KG1 (cell line): ENCODE measurements at places on chromosomes 11 and 22.
A peak's percentile ranks its signal among the peaks of the same experiment; 100 is the strongest.

DNA sequence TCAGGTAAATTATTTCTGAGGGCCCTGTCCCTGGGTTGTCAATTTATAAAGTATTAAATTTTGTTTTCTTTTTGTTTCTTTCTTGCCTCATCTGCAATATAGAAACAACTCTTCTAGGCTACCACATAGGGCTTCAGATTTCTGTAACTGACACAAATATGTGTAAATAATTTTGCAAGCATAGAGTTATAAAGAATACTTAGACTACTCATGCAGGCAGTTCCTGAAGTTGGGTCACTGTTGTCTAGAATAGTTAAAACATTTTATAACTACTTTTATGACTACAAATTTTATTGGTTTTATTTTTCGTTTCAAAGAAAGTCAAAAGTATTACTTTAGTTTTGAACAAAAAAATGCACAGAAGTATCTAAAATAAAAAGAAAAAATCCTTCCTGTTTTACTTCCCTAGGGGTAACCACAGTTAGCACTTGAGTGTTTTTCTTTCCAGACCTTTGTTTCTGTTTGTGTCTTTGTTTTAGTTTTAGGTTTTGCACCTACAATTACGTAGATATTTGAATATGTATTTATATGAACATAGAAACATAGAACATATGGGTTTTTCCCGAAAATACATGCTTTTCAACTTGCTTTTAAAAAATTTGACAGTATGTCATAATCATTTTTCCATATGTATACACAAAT lies 12.4 kb upstream of the TMEM123 start:
- DNase-seq, result peak; percentile 75

- DNase-seq, result no peak
These were observed 64.6 kb downstream of the ARHGEF12 start for GRCh38 chr11:120400564-120401364.

DNA sequence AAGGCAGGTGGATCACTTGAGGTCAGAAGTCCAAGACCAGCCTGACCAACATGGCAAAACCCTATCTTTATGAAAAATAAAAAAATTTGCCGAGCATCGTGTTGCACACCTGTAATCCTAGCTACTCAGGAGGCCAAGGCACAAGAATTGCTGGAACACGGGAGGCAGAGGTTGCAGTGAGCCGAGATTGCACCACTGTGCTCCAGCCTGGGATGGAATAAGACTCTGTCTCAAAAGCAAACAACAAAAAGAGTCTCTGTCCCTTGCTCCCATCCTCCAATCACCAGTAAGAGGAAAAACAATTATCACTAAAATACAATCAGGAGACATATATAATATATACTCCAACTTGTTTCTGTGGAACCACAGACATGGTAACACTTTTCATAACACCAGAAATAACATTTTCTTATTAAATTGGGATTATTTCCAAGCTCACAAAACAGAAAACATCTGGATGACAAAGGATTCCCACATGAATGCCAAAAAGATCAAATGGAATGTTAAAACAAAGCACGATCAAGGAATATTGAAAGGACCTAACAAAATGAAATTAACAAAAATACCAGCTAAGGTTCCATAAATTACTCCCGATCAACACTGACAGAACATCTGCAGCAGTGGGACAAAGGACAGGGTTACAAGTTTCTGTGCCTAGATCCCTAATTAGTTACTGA lies 15.2 kb downstream of the FCHSD2 start:
- no peak for DNase-seq

DNA sequence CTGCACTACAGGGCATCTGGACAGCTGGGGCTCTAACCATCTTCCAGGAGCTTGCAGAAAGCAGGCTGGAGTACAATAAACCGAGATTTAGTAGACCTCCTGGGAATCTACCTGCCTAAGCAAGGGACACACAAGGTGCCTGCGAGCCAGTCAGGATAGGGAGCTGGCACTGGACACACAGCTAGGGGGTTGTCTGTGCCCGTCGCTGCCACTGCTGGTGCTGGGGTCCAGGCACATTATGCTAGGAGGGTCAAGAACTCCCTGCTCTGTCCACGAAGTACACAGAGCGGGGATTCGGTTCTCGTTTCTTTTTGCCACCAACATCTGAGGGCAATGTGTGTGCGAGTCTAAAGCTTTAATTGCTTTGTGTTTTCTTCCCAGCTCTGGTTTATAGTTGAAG lies 4.2 kb downstream of the RIC8A start:
- DNase-seq, result no peak

- peak; percentile 63 for DNase-seq
These were observed 495 bp upstream of the IFITM1 start for GRCh38 chr11:313304-313786.

GRCh38 chr11:99020352-99021225 lies at the start of gene CNTN5:
CNTN5 (plus strand) TSS chr11:99020949.
- DNase-seq, result peak; percentile 69

- DNase-seq, result no peak
These were observed 257.7 kb upstream of the NARS2 start for GRCh38 chr11:78832226-78832947.

GRCh38 chr22:35914665-35915476 lies 113.8 kb downstream of the RBFOX2 start:
- DNase-seq, result no peak

DNA sequence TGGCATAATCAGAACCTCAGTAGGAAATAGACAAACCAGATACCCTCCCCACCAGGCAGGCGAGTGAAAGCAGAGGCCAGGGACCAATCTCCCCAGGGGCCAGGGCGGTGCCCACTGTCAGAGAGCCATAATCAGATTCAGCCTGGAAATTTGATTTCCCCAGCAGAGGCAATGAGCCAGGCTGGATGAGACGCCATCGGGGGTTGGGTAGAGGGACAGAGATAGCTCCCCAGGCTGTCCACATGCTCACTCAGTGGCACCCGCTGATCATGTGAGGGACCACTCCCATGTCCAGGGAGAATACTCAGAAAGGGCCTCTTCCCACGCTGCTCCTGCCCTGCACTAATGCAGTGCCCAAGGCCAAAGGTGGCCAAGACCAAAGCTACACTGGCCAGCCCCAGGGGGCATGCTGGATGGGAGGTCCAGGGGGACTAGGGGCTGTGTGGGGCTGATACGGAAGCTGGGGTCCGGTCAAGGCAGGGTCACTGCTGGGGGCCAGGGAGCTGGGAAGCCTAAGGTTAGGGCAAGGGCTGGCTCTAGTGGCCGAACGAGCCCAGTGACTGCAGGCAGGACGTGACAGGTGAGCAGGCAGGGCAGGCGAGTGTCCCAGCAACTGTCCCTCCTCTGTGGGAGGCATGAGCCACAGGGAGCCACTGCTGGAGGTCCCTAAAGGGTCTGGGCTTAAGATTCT lies 19.8 kb downstream of the ARVCF start:
- DNase-seq, result no peak

- no peak for DNase-seq
These were observed 12.7 kb downstream of the MRGPRX3 start for GRCh38 chr11:18145025-18145424.

GRCh38 chr11:70860888-70861287 lies 391.5 kb downstream of the SHANK2 start:
- no peak for DNase-seq

GRCh38 chr11:19961225-19961624 lies 199.1 kb downstream of the DBX1 start:
- no peak for DNase-seq

DNA sequence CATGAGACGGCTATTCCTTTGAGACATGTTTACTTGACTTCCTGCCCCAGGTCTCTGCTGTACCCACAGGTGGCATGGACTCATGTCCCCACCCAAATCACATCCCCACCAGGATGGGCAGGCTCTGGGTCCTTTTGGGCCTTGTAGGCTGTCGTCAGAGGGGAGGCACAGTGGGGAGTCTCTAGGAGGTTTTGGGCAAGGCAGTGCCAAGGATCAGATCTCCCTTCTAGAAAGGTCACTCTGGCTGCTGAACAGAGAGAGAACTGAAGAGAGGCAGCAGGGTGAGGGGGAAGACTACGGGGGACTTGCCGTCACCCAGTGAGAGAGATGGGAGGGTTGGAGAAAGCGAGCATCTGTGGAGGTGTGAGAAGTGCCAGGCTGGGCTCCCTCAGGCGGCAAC lies 4.6 kb upstream of the KCNQ1OT1 start:
- no peak for DNase-seq

- DNase-seq, result no peak
These were observed 26.7 kb downstream of the MOB2 start for GRCh38 chr11:1459764-1460395.

DNA sequence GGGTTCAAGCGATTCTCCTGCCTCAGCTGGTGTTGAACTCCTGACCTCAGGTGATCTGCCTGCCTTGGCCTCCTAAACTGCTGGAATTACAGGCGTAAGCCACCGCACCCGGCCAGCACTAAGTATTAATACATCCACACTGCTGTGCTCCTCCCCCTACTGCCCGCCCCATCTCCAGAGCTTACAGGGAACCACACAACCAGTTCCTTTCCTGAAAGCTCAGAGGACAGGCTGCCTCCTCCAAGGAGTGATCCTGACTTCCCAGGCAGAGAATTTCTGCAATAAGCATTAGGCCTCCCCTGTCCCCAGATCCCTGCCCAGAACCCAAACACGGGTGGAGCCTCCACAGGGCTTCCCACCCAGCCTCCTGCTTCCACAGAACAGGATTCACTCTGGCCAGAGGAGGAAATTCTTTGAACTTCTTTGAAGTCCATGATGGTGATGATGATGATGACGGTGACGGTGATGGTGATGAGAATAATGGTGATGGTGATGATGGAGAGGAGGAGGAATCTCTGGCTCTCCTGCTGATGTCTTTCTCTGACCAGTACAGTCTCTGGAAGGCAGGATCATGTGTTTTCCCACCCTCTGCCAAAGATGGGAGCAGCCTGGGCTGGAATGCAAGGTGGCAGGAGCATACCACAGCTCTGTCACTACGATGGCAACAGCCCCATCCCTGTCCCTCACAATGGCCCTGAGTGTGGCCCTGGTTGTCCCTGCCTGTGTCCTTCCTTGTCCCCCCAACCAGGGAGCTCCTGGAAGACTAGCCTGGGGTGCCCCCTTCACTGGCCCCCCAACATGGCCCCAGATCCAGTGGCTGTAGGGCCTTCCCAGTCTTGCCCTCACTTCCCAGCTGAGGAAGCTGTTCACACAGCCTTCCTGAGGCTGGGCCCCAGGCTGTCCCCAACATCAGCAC lies 33.5 kb upstream of the CSNK1E start:
- no peak for DNase-seq

GRCh38 chr11:17645190-17645970 lies 74.0 kb upstream of the MYOD1 start:
- no peak for DNase-seq

- no peak for DNase-seq
These were observed 18.5 kb upstream of the OR4D5 start for GRCh38 chr11:123920943-123921342.

- no peak for DNase-seq
These were observed 40.2 kb downstream of the DIXDC1 start for GRCh38 chr11:111977146-111978027.

DNA sequence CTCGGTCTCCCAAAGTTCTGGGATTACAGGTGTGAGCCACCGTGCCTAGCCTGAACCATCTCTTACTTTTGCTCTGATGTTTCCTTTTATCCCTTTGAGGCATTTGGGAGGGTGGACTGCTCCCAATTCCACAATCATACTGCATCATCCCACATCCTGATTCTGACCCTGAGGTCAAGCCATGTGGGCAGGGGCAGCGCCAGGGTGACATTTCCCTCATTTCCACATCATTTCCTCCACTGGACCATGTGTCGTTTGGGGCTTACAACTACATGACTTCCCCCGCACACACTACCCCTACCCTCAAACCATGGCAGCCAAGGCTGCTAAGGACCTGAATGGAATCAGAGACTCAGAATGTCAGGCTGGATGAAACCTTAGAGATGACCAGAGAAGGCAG lies 26.4 kb upstream of the ZBTB16 start:
- no peak for DNase-seq

GRCh38 chr11:8959546-8960166 lies 4.6 kb downstream of the TMEM9B start:
- DNase-seq, result peak; percentile 20

- no peak for DNase-seq
These were observed 774.3 kb downstream of the FAM181B start for GRCh38 chr11:81959341-81959740.

GRCh38 chr11:111359223-111360149 lies 19.6 kb downstream of the POU2AF1 start:
- no peak for DNase-seq

DNA sequence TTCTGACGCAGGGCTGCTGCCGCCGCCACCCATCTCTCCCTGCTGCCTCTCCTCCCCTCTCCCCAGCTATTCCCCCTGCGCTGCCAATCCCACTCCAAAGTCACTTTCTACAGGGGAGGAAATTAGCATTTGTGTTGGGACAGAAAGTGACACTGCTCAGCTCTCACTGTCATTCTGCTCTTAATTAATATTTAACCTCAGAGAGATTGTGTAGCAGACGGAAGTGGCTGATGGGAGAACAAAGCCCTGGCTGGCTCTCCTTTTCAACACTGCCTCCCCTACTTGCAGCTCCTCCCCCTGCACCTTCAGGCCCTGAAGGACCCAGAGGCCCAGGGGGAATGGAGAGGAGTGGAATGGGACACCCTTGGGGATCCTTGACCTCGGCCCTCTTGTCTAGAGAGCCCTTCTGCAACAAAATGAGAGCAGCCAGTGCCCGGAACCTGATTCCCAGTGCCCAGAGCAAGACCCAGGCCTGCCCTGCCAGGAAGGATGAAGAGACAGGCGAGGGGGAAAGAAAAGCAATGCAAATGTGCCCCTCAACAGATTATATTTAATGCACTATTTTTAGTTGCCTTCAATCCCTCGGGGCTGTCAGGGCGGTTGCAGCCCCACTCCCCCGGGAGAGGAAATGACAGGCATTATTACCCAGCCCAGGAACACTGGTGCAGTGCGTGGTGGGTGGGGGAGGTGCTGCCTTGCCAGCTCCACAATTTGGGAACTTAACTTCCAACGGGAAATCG lies 14.6 kb upstream of the NRGN start:
- no peak for DNase-seq
